ENCODE measurements at places on chromosomes 2 and 18.

DNA sequence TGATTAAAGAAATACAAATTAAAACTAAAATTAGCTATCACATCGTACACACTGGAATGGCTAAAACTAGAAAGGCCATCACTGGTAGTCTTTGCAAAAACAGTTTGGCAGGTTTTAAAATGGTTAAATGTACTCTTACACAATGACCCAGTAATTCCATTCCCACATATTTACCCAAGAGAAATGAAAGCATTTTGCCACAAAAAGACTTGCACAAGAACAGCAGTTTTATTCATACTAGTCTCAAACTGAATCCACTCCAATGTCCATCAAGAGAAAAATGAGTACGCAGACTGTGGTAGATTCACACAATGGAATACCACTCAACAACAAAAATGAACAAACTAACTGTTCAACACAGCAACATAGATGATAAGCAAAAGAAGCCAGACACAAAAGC is 29.1 kb downstream of the SP140L start:
- no peak for DNase-seq

DNA sequence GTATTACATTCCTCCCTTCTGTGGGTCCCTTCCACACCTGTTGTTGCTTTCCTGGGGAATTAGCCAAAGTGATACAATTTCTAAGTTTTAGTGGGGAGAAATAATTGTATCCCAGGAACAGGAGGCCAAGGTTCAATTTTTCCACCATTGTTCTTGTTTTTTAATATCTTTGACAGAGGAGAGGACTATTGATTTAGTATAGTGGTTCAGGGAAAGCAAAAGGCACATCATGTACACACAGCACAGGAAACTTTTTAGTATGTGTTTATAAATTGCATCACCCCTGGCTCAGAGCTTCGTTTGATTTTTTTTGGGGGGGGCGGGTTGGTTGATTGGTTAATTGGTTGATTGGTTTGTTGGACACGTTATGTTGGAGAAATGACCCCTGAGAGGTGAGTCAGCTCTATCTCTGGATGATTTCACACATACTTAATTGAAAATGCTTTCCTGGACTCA is 431.6 kb downstream of the PID1 start:
- DNase-seq: no peak

GRCh38 chr18:8893628-8894231 is 188.4 kb downstream of the MTCL1 start:
- DNase-seq: no peak

DNA sequence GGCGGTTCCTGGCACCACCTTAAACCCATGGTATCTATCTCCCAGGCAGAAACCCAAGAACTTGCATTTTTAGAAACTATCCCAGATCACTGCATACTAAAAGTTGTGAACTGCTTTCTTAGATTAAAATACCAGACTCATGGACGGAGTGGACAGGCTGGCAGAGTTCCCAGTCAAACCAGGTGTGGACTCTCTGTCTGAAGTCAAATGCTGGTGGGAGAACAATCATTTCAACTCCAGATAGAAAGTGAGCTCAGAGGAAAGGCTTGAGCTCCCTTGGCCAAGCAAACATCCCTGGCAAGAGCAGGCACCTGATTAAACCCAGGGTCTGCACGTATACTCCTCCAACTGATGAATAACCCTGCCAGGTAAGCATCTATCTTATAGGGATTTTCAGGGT is 19.5 kb downstream of the NXPH2 start:
- no peak for DNase-seq

DNA sequence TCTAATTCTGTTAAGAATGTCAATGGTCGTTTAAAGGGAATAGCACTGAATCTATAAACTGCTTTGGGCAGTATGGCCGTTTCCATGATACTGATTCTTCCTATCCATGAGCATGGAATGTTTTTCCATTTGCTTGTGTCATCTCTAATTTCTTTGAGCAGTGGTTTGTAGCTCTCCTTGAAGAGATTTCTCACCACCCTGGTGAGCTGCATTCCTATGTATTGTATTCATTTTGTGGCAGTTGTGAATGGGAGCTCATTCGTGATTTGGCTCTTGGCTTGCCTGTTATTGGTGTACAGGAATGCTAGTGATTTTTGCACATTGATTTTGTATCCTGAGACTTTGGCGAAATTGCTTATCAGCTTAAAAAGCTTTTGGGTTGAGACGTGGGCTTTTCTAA is 38.3 kb upstream of the WDR75 start:
- no peak for DNase-seq

GRCh38 chr2:43190311-43191052 is 35.9 kb downstream of the ZFP36L2 start:
- DNase-seq: no peak
